ENCODE measurements at places on chromosomes 5 and 9.

DNA sequence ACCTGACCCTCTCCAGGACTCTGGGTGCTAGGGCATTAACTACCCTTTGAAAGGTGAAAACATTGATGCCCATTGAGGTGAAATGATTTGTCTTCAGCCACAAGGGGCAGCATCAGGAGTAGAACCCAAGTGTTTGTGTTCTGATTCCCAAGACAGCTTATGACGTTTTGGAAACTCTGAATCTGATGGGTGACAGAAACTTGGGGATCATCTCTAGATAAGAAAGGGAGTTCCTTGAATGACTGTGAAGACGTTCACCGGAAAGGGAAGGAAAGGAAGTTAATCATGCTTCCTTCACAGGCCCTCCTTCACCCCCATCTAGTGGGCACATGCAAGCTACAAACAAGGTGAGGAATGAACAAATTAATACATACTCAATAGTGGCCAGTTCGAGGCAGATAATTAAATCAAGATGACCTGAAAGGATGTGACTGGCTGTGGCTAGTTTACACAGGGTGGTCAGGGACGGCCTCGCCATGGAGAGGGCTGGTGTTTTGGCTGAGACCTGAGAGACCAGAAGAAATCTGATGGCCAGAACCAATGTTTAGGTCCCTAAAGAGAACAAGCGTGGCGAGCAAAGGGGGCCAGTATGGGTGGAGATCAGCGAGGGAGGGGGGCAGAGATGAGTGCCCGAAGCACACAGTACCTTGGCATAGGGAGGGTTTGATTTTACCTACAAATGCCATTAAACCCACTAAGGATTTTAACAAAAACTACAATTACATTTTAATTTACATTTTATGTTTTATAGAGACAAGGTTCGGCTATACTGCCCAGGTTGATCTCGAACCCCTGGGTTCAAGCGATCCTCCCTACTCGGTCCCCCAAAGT is 937 bp upstream of the SLC26A2 start:
- peak; percentile 74 for DNase-seq

DNA sequence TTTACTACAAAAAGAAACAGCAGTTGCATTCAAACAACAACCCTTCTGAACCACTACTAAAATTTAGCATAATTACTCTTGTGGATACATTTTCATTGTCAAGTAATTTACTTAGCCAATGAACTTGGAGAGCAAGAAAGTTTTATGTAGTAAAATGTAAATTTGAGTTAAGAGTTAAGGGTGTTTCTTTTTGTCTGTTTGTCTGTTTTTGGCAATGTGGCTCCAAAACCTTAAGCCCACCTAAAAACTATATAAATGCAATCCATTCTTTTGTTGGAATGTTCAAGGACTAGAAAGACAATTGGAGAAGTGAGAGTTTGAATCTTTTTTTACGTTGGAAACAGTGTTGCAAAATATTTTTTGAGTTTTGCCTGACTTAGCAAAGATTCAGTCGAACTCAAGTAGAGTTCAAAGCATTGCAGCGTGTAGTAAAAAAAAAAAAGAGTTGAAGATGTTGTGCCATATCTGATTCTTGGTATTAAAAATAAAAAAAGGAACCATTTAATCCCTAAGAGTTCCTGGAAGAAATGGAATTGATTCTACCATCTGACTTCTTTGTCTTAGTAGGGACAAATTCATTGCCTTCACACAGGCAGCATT is 867 bp downstream of the SYK start:
- DNase-seq: no peak

- DNase-seq: no peak
These were observed 308.7 kb downstream of the AGTPBP1 start for GRCh38 chr9:85433046-85433445.

- no peak for DNase-seq
These were observed 598.4 kb downstream of the ACTL7B start for GRCh38 chr9:108257382-108257781.
